SW 1271 (cell line): ENCODE measurements at places on chromosomes 16 and 17.
A peak's percentile ranks its signal among the peaks of the same experiment; 100 is the strongest.

DNA sequence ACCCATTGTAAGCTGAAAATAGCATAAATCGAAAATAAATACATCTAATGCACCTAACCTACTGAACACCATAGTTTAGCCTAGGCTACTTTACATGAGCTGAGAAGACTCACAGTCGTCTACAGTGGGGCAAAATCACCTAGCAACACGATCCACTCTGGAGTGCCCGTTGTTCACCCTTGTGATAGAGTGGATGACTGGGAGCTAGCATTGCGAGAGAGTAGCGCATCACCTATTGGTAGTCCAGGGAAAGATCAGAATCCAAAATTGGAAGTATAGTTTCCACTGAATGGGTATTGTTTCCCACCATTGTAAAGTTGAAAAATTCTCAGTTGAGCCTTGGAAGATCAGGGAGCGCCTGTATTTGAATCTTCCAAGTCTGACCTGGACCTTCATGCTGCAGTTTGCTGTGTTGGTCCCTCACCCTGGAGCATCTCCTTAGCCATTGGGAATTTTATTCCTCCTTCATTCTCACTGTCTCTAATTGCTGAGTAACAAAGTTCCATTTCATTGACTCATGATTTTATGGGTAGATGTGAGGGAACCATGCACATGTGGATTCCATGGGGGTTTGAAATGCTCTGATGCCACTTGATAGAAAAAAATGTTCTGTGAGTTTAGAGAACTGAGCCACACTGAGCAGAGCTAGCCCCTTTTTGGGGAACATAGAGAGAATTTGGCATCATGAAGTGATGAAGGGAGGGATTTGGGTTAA is 19.6 kb downstream of the AKAP1 start:
- DNase-seq: no peak

GRCh38 chr17:29291163-29291752 is 2.7 kb downstream of the NUFIP2 start:
- DNase-seq: peak; percentile 73

DNA sequence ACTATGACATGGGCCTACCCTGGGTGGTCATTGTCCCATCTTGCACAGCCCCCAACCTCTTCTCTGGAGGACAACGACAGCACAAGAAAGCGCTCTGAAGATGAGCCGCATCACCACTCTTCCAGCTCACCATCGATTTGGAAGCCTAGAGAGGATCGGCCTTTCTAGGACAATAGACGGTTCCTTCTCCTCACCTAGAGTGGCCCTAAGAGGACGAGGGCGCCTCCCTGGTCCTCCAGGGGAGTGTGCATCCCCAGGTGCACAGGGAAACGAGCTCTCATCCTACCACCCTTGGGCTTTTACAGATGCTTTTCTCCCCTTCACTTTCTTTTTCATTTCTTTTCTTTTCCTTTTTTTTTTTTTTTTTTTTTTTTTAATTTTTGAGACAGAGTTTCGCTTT is 20.3 kb upstream of the SLC52A1 start:
- no peak for DNase-seq

- DNase-seq: no peak
Measured at GRCh38 chr16:65745201-65745708, 621.2 kb upstream of the CDH5 start.

- no peak for DNase-seq
Measured at GRCh38 chr16:68091380-68092261, 6.5 kb downstream of the NFATC3 start.

DNA sequence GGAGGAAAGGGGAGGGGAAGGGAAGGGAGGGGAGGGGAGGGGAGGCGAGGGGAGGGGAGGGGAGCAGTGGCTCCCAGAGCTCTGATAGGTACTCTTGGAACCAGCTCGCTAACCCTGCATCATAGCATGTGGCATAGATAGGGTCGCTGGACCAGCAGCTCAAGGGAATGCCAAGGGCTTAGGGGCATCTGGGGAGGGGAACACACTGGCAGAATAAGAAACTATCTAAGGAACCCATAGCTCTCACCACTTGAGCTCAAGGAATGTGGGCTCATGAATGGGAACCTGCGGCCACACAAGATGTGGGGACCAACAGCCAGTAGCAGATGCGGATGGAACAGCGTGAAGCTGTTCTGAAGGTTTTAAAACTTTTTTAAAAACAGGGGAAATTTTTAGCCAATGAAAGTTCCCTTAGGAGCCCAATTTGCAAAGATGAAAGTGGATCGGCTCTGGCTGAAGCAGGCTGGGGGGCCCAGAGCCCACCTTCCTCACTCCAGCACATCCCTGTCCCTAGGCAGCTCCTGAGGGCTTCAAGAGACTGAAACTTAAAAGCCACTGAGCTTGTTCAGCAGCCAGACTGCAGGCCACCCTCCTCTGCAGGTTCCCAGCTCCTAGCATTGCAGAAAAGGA is 46.9 kb downstream of the PIMREG start:
- no peak for DNase-seq

- no peak for DNase-seq
Measured at GRCh38 chr17:51857052-51857597, 301.4 kb downstream of the CA10 start.

- DNase-seq: no peak
Measured at GRCh38 chr17:6523330-6523729, 33.0 kb downstream of the PITPNM3 start.

GRCh38 chr16:69936751-69937211 is 14.4 kb upstream of the CLEC18A start:
- no peak for DNase-seq

DNA sequence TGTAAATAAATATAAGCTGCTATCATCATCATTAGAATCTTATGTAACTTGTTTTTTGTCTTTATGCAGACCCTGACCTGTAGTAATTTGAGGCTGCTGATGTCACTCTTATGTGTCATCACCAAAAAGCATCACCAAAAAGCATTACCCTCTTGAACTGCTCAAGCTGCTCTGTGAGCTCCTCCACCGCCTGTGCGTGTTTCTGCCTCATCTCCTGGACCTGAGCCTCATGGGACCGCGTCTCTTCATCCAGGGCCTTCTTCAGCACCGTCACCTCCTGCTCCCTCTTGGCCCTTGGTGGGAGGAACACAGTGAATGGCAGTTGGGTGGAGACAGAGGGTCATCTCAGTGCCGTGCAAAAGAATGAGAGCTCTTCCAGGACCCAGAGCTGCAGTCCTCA is 82.4 kb downstream of the NDE1 start:
- no peak for DNase-seq

DNA sequence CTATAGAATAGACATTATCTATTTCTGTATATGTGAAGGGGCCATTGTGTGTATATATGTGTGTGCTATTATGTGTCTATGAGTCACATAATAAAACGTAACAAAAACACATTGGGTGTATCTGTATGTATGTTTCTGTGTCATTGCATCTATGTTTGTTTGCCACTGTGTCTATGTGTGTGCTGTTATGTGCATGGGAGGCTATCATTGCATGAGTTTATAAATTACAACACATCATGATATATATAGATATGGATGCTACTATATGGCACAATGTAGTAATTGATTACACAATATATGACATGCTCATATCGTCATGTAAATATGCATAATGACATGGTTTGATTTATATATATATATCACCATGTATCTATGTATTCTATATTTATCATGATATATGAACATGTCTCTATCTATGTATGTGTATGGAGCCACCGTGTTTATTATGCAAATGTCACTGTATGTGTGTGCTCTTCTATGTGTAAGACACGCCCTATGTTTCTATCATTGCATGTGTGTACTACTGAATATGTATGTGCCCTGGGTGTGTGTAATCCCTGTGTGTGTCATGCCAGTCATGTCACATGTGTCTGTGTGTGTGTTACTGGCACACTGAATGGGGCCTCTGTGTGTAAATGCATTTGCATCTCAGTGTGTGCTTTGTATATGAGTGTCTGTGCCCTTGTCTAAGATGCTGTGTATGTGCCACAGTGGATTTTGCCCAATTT is 1.4 kb upstream of the TSPOAP1 start:
- no peak for DNase-seq

DNA sequence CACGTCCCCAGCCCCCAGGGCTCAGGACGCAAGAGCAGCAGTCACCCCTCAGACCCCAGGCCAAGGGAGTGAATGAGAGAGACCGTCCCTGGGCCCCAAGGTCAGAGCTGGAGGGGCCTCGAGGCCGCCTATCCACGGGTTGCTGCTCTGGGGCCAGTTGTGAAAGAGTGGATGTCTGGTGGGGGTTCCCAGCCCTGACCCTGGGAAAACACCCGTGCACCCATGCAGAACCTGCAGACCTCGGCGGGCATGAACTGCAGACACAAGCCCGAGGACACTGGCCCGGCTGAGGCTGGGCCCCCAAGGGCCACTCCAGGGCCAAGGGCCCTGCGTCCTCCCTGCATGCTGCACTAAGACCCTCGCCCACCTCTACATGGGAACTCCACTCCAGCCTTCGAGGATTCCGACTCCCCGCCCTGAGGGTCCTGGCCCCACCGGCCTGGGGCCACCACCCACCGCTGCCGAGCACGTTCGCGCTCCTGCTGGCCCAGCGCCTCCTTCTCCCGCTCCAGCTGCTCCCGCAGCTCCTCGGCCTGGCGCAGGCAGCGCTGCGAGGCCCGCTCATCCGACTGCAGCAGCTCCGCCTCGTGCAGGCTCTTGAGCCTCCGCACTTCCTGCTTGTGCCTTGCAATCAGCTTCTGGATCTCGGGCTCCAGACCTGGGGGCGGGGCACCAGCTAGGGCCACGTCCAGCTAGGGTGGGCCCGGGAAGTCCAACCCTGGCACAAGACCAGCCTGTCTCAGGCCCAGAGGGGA is 27.6 kb upstream of the AATK start:
- DNase-seq: no peak

GRCh38 chr17:32971171-32971570 is 20.5 kb upstream of the SPACA3 start:
- no peak for DNase-seq

DNA sequence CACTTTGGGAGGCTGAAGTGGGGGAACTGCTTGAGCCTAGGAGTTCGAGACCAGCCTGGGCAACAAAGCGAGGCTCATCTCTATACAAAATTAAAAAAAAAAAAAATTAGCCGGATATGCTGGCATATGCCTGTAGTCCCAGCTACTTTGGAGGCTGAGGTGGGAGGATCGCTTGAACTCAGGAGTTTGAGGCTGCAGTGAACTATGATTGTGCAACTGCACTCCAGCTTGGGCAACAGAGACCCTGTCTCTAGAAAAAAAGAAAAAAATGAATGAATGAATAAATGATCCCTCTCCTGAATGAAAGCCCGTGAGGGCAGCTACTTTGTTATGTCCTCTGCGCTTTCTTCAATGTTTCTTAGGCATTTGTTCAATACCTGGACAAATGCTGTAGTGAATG is 27.7 kb upstream of the DHX8 start:
- no peak for DNase-seq
